ENCODE measurements at places on chromosomes 2 and 18.

- DNase-seq = no peak
Observed at GRCh38 chr2:168178520-168179324, 68.7 kb downstream of the STK39 start.

- DNase-seq = peak; percentile 22
Observed at GRCh38 chr2:62178741-62179271, 17.1 kb upstream of the B3GNT2 start.

DNA sequence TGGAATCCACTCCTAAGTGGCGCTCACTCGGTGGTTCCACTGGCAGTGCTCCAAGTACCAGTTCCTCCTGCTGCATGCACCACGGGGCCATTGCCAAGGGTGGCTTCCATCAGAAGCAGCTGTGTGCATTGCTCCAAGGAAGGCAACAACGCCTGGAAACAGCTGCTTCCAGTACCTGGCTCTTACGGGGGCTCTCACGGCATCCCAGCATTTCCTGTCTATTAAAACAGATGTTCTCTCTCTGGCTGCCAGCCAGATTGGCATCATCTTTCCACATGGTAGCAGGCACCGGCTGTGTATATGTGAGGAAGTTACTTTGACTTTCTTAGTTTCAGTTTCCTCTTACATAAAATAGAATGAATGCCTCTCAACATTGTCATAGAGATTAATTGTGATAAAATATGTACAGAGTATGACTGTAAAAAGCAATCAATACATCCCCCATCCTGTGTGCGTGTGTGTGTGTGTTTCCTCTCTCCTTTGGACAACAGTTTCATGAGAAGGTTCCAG lies 84.9 kb downstream of the CMPK2 start:
- peak; percentile 68 for DNase-seq

DNA sequence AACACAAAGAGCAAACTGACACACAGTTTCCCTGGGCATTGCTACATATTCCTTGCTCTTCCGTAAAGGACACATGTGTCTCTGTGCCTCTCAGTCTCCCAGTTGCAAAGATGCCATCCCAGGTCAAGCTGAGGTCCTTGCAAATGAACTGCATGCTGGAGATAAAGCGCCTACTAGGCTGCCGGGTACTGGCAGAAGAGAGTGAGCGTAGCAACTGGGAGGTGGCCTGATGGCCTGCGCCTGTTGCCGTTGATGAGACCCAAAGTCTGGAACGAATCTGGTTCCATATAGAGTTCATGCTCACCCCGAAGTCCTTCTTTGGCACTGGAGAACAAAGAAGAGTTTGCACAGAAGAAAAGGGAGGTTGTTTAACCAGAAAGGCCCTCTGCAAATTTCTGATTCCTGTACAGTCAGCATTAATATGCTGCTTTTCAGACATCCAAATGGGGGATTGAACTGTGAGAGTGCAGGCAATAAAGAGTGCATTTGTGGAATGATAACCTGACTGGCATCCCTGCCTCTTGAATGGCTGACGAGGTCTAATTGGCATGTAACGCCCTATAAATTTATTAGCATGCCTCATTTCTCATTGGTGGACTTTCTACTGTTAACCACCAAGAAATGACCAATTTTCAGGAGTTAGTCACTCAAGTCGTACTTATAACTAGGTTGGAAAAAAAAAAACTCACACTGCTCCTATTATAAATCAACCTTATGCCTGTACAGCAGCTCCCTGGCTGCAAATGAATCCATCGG lies 78.7 kb downstream of the GBX2 start:
- DNase-seq = peak; percentile 49

GRCh38 chr2:55743583-55743982 lies 49.9 kb upstream of the PNPT1 start:
- peak; percentile 53 for DNase-seq

GRCh38 chr2:10537522-10538199 lies 89.5 kb upstream of the ODC1 start:
- DNase-seq = no peak

- no peak for DNase-seq
Observed at GRCh38 chr18:12968619-12969018, 20.8 kb downstream of the SEH1L start.

- DNase-seq = no peak
Observed at GRCh38 chr2:43763091-43763490, 10.7 kb upstream of the DYNC2LI1 start.

GRCh38 chr2:37784759-37785149 lies 113.3 kb upstream of the CDC42EP3 start:
- DNase-seq = no peak

- DNase-seq = peak; percentile 89
Observed at GRCh38 chr2:217710211-217710765, 292.5 kb downstream of the TNS1 start.

DNA sequence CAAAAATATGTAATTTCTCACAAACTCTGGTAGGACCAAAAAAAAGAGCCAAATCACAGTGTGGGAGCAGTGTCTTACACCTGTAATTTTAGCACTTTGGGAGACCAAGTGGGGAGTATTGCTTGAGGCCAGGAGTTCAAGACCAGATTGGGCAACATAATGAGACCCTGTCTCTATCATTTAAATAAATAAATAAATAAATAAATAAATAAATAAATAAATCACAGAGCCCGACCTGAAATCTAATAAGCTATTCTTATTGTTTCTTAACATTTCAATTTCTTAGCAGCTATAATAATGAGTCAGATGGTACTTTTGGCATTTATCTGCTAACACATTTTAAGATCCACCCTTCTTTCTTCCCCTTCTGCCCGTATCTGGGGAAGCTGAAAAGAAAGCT lies 1229.6 kb downstream of the SUCLG1 start:
- no peak for DNase-seq

DNA sequence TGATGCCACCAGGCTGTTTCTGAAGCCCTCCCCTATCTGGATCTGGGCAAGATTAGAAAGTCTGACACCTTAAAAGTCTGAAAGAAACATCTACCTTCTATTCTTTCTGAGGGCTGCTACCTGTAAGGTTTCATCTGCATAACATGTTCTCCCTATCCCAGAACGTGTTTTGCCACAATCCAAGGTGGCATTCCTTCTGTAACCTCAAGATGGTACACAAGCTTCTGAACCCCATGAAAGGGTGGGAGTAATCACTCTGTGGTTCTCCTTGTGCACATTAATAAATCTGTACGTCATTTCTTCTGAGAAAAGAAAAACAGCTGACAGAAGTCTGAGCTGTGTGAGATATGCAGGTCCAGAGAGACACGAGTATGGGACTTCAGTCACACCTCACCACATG lies 41.8 kb upstream of the MSH6 start:
- no peak for DNase-seq

DNA sequence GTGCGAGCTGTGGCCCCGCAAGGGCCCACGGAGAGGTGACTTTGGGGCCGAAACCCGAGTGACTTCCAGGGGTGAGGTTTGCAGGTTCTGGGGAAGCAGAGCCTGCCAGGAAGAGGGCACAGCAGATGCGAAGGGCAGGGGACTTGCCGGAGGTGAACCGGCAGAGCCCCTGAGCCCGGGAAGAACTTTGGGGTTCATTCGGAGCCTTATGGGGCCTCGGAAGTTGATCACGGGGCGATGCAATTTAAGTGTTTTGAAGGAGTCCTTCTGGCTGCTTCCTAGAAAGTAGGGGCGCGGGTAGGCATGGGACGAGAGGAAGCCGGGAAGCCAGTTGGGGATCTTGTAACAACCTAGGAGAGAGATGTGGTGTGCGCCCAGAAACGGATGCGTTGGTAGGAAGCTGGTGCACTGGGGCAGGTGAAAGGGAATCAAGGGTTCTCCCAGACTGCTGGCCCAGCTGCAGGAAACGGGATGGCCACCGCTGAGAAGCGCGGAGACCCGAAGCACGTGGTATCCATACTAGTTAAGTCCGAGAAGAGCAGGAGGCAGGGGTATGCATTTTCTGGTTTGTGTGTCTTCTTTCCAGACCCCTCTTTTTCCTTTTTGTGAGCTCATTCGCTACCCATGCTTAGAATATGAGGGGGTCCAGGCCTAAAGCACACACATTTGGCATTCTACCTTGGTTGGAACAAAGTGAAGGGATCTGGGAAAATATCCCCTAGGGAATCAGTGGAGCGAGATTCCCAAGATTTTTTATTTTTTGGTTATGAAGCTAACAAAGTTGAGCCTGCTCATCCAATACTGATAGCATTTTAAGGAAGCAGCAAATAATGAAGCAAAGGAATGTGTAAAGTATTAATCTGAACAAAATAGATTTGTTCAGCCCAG lies 758 bp downstream of the SCLY start:
- peak; percentile 18 for DNase-seq

Measured in fibroblast of skin of scalp (primary cell).